Nephron progenitor cell (in vitro differentiated cells): ENCODE measurements at places on chromosomes 6 and 20.

DNA sequence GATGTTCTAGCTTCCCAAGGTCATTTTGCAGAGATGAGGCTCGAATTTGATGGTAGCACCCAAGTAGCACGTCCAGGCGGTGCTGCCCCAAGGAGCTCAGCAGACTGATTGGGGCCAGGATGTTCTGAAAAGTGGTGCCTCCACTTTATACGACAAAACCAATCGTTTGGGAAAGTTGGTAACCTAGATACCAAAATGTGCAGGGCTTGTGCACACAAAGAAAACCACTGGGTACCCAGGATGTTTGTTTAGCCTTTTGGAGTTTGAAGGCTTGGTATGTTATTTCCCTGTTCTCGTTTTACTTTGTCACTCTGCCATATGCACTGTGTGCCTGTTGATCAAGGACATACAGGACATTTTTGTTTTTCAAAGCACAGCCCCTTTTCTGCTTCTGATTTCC is 40.7 kb upstream of the PBOV1 start:
- DNase-seq = no peak

GRCh38 chr20:50169329-50169823 is 15.9 kb upstream of the PEDS1 start:
- peak; percentile 80 for DNase-seq

DNA sequence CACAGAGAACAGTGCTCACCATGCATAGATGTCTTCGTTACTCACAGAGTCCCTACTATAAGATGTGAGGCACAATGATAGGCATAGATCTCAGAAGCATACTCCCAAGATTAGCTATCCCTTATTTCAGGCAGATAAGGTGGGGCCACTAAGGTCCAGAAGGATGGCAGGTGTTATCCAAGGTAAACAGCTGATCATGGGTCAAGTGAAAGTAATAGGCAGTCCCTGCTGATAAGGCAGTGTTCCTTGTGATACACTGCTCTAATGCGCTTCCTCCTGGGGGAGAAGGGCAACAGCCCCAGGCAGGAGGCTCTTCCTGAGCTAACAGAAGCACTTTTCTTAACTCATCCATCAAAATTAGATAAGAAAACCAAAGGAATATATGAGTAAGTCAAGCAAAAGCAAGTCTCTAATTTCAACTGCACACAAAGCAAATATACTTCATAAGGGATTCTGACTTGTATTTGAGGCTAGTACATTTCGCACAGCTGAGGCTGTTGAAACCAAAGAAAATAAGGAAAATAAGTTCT is 42.2 kb downstream of the METTL24 start:
- no peak for DNase-seq

DNA sequence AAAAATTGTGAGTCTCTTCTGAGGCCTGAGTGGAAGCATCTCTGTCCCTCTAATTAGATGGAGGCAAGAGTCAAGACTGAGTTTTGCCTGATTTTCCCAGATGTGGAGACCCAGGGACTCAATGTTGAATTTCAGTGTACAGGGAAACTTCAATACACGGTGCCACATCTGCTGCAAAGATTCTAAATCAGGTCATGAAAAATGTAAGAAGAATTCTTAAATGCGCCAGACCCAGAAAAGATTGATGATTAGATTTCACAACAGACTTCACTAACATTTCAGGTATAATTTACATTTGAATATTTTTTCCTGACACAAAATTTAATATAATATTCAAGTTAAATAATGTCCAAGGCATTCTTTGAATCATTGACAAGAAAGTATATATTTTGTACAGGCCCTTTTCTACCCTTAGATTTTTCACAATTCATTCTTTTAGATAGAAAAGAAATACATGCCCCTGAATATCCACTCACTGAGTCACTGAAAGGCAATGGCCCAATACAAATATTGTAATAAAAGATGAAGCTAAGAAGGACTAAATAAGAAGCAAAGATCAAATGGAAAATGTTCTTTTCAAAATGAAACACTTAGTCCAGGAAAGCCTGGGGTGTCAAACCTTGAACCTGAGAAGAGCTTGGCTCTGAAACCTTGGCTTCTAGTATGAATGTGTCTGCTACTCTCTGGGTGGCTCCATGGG is 18.2 kb upstream of the HDGFL1 start:
- DNase-seq = no peak

GRCh38 chr6:10621213-10621612 is 73.2 kb downstream of the C6orf52 start:
- no peak for DNase-seq

DNA sequence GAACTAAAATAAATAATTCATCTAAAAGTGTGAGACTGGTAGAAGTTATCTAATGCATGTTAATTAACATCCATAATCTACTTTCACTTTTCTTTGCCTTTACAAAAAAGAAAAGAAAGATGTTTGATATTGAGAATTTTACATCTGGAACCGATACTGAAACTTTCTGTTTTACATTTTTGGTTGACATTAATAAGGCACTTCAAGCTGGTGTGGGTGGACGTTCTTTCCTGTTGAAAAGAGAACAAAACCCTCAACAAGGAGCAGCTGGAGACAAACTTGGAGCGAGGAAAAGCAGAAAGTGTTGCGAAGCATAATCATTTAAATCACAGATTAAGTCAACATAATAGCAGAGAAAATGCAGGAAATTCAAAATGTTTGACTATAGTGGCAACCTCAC is 575.2 kb upstream of the ADGRB3 start:
- no peak for DNase-seq

DNA sequence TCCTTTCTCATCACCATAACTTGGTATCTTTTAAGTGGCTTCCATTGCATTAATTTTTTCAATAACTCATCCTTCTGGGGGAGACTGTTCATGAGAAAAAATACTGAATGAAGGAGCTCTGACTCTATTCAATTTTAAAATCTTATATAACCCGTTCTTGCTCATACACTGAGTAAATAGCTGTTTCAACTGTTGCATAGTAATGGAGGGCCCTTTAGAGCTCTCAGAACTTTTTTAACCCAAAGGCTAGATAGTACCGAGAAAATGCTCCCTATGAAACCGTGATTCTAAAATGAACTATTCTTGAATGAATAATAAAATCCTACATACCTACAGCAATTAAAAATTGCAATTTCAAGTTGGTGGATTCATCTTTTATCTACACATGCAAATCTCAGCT is 5.3 kb downstream of the SLC2A12 start:
- no peak for DNase-seq

DNA sequence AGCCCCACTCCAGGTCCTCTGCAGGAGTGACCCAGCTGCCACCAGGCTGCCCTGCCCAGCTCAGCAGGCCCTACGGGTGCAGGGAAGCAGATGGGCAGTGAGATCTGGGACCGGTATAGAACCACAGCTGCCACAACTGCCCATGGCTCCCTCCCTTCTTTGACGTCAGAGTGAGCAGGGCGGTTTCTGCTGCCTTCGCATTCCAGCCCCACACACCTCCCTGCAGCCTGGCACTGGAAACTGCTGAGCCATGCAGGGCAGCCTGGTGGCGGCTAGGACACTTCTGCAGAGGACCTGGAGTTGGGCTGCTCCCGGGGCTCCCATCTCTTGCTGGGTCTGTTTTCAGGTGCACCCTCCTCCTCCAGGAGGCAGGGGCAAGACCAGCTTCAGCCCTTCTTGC is 101.6 kb upstream of the CD93 start:
- DNase-seq = no peak

DNA sequence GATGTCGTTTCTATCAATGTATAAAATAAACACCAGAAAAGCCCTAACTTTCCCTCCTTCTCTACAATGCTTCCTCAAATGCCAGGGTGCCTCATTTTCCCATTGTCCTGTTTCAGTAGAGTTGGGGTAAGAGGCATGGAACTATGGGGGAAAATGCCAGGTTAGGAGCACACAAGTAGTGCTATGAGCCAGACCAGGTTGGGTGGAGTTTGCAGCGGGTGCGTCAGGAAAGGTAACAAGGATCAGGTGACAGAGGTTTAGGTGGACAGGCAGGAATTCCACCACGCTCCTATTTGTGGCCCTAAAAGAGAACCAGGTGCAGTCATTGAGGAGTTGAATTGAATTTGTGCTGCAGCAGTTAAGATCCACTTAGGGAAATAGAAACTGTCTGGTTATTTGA is 36.5 kb downstream of the SYTL3 start:
- no peak for DNase-seq

DNA sequence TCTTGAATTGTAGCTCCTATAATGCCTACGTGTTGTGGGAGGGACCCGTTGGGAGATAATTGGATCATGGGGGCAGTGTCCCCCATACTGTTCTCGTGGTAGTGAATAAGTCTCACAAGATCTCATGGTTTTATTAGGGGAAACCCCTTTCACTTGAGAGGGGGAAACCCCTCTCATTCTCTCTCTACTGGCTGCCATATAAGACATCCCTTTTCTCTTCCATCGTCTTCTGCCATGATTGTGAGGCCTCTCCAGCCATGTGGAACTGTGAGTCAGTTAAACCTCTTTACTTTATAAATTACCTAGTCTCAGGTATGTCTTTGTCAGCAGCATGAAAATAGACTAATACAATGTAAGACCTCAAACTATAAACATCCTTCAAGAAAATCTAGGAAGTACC is 23.1 kb downstream of the PAQR8 start:
- DNase-seq = no peak

- DNase-seq = no peak
These were observed 94.4 kb upstream of the NAA20 start for GRCh38 chr20:19922716-19923115.

DNA sequence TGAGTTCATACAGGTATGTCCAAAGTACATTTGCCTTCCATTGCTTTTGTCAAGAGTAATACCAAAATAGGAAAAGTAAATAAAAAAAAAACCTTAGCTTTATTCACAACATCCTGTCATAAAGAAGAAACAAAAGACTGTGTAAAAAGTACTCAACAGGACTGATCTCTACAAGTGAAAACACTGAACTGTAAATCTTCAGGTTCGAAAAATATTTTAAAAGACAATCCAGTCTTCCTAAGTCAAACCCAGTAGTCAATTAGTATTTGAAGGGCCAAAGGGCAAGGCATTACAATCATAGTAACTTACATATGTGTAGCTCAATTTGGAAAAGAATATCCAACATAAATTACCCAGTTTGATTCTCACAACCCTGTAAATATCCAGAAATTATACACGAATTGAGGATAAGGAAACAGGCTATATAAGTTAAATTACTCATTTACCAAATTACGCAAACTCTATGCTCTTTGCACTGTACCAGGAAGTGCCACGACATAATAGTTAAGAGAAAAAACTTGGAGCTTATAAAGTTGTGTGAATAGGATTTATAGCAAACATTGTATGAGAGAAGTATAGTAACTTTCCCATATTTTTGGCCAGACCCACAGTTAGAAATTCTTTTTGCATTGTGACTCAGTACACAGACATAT is 21.2 kb downstream of the PTPRK start:
- no peak for DNase-seq

- DNase-seq = no peak
These were observed 1.8 kb downstream of the RBCK1 start for GRCh38 chr20:409697-410559.

DNA sequence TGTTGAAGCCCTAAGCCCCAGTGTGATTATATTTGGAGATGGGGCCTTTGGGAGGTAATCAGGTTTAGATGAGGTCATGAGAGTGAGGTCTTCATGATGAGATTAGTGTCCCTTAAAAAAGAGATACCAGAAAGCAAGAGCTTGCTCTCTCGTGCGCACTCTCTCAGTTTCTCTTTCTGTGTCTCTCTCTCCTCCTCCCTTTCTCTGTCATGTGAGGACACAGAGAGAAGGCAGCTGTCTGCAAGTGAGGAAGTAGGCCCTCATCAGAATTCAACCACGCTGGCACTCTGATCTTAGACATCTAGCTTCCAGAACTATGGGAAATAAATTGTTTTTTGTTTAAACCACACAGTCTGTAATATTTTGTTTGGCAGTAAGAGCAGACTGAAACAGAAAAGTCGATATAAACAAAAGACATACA is 180.5 kb downstream of the IBTK start:
- no peak for DNase-seq

GRCh38 chr6:146548898-146549374 is 5.3 kb downstream of the RAB32 start:
- no peak for DNase-seq

- no peak for DNase-seq
These were observed 114.2 kb downstream of the PLEKHG1 start for GRCh38 chr6:150713931-150714330.

- no peak for DNase-seq
These were observed 1207.2 kb upstream of the CITED2 start for GRCh38 chr6:140581601-140582000.

DNA sequence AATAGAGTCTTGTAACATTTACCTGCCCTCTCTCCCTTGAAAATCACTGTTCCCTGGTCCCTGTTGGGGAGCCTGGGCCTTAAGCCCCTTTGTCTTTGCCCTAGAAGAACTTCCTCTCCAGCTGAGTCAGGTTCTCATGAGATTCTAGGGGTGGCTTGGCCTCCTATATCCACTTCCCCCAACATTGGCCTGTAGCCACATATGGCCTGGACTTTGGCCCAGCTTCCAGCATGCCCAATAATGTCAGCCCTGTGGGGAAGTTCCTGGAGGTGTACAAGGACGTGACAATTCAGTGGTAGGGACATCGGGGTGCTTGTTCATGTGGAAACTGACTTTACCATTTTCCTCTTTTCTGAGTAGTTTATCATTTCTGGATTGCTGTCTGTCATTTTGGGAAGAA is 17.2 kb upstream of the MAS1L start:
- DNase-seq = no peak

GRCh38 chr6:1609648-1610496 is at the start of gene FOXC1:
TSS of gene FOXC1 (plus strand) at chr6:1609915. CDS start at chr6:1610446, 531 bp downstream.
- peak; percentile 87 for DNase-seq

GRCh38 chr6:107717781-107718180 is 106.3 kb downstream of the SCML4 start:
- DNase-seq = no peak

DNA sequence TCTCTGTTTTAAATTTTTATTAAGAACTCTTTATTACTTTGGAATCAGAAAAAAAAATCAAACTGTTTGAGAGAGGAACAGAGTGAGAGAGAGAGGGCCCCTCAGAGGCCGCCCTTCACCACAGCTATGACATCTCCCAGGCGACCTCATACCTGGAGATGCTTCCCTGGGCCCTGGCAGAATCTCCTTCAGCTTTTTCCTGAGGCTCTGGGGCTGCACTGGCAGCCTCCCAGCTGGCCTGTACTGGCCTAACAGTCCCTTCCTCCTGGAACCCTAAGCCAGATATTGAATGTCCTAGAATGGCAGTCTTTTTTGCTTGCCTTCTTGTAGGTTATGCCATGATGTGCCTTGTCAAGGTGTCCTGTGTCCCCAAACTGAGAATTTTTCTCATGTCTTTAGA is 13.7 kb downstream of the ABHD12 start:
- DNase-seq = no peak

DNA sequence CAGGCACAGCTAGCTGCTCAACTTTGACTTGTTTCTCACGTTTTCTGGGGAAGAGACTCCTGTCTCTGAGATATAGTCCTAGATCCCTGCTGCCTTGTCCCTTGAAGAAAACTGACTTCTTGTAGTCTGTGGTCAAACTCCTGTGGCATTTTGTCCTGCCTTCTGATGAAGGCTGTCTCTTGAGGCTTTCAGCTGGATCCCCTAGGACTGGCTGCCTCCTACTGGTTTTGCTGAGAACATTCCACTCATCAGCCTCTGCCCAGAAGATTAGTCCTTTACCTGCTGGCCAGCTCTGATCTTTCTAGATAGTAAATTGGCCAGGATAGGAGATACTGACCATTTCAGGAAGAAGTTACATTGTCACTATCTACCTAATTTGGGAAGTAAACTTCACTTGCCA is 71.9 kb upstream of the CNR1 start:
- peak; percentile 26 for DNase-seq

GRCh38 chr6:3724451-3725144 is 26.9 kb downstream of the PXDC1 start:
- no peak for DNase-seq
